ENCODE measurements at places on chromosomes 7 and 10.

DNA sequence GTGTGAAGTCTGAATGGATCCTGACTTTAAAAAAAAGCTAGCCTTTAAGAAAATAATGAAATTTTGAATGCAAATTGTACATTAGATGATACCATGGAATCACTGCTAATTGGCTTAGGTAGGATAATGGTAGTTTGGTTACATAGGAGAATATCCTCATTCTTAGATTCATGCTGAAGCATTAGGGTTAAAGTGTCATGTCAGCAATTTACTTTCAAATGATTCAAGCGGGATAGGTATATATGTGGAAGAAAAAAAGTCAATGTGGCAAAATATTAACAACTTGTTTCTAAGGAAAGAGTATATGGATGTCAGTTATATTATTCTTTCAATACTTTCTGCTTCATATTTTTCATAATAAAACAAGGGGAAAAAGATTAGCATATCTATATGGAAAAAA, 7.5 kb downstream of the HIBADH start:
- DNase-seq: no peak

DNA sequence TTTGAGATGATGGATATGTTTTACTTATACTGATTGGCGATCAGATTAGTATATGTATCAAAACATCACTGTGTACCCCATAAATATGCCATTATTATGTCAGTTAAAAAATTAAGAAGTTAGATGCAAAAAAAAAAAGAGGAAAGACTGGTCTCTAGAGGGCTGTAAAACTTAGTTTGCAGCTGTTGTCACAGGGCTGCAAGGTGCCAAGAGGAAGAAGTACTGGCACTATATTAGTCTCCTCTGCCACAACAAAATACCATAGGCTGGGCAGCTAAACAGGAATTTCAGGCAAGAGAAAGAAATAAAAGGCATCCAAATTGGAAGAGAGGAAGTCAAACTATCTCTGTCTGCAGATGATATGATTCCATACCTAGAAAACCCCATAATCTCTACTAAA, 177.8 kb upstream of the PLPP4 start:
- no peak for DNase-seq

- DNase-seq: no peak
These were observed 7.2 kb downstream of the CPXM2 start for GRCh38 chr10:123884351-123884906.

DNA sequence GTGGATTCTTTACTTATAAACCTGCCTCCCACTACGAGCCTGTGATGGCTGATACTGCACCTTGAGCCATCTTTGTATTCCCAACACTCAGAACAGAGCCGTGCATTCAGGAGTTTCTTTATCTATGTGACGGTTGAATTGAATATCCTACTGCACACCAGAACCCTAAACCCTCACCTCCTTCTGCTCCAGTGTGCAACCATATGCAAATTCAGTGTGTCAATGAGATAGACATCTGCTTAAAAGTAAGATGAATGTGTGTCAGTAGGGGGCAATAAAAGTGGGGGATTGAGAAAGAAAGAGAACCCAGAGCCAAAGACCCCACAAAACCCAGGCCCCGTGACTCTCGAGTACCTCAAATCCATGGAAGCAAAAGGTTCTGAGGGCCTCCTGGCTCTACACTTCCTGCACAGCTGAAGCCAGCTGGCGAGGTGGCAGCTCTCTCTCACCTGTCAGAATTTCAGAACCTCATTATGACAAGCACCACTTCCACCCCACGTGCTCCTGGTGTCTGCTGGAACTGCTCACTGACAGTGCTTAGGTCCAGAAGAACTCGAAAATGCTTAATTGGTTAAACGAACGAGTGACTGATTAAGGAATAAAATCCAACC, 143.3 kb upstream of the GPR26 start:
- no peak for DNase-seq

DNA sequence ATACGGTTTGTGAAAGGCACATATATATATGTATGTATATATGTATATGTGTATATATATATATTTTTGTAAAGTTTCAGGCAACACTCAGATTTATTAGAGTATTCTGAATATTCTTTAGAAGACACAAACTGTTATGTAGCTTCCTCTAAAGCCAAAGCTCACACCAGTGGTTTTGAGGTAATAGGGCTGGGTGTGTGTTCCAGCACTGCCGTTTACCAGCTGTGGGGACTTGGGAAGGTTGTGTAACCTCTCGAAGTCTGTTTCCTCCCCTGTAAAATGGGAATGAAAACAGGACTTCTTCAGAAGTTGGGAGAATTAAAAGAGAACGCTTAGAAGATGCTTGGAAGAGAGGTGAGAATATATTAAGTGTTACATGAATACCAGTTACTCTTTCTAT, 94.8 kb downstream of the PRPF18 start:
- no peak for DNase-seq

- no peak for DNase-seq
These were observed 18.1 kb downstream of the RAB11FIP2 start for GRCh38 chr10:118028619-118029018.

DNA sequence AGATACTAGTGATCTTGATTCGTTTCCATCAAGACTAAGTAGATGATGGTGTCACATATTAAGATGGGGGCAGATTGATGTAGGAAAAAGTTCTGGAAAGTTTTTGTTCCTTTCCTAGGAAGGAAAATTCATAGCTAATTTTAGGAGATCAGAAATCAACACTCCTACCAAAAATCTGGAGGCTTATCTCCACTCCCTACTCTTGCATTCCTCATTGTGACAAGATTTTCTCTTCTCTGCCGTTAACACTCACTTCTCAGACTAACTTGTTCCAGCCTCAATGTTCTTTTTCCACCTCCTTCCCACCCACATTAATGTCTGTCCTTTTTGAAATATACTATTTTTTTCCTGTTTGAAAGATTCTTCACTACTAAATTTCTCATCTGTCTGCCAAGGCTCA, 851.9 kb upstream of the GHITM start:
- DNase-seq: no peak

DNA sequence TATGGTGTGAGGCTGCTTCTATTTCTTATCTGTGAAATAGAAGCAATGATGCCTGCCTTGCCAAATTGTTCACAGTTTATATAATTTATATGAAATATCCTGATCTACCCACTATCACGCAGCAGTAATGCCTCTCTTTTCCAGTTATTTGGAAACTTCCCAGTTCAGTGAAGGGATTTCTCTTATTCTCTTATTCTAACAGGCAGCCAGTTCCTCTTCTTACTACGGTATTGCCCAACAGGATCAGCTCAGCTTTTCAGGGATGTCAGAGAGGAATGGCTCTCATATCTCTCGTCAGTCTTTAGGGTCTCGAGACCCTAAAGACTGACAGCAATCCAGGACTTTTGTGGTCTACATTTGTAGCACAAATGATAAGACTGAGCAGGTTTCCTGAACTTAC, 215.6 kb downstream of the CREB5 start:
- DNase-seq: no peak

- DNase-seq: peak; percentile 64
These were observed 759 bp downstream of the FGFBP3 start for GRCh38 chr10:91908337-91909116.

- DNase-seq: no peak
These were observed 22.1 kb downstream of the CEP55 start for GRCh38 chr10:93518531-93518930.

- no peak for DNase-seq
These were observed 21.2 kb downstream of the CEP41 start for GRCh38 chr7:130419658-130420057.

GRCh38 chr7:158829021-158829341, 328 bp downstream of the ESYT2 start:
- DNase-seq: peak; percentile 66

DNA sequence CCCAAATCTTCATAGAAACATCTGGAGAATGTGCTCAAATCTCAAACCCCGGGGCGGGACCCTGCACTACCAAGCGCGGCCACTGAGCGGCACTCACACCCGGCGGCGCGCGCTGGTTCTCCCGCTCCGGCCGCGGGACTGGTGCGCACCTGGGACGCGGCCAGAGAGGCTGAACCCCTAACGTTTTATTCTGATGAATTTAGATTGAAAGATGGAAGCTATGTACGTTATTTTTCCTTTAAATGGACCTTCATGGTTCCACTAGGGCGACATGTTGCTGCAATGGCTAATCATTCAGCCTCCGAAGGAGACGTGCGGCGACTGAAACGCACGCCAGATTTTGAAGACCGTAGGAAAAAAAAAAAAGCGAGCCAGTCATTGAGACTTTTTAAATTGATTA, 107.0 kb upstream of the INSIG1 start:
- peak; percentile 45 for DNase-seq

DNA sequence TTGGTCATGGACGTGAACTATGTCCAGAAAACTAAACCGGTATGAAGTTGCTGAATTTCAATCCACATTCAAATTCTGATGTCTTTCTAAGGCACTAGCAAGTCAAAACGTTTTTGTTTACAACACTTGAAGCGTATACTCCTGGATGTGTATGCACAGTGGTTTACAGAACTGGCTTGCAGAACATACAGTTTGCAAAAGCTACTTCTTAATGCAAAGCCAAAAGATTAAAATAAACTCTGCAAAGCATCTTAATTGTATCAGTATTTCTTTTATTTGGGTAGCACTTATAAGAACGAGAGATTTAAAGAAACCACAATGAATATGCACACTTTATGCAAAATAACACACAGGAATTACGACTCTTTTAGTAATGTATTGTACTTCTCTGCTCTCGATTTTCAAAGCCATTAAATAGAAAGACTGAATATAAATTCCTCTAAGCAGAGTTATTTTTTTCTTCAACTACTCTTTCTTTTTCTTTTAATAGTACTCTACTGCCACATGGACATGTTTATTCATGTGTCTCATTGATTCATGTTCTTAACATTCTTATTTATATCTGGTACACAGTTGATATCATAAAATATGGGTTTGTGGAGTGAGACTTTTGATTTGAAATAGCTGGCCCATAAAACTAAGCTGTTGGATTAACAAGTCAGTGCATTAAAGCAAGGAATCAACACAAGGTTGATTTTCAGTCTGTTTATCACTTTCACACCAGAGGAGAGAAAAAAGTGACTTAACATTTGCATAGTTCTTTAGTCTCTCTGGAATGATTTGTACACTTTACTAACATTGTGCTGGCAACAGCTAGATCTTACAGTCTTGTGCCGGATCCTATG, 189.4 kb upstream of the STEAP4 start:
- no peak for DNase-seq

GRCh38 chr7:70492625-70493024, 639.3 kb upstream of the GALNT17 start:
- DNase-seq: no peak

DNA sequence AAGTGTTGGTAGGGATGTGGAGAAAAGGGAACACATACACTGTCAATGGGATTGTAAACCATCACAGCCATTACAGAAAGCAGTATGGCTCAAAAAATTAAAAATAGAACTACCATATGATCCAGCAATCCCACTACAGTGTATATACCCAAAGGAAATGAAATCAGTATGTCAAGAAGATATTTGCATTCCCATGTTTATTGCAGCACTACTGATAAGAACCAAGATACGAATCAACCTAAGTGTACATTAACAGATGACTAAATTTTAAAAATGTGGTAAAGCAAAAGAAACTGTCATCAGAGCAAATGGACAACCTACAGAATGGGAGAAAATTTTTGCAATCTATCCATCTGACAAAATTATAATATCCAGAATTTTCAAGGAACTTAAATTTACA, 290.4 kb downstream of the IPMK start:
- DNase-seq: no peak

GRCh38 chr10:93701866-93702209, 554 bp downstream of the FRA10AC1 start:
- DNase-seq: peak; percentile 46

- no peak for DNase-seq
These were observed 33.5 kb upstream of the PRSS37 start for GRCh38 chr7:141874787-141875186.

DNA sequence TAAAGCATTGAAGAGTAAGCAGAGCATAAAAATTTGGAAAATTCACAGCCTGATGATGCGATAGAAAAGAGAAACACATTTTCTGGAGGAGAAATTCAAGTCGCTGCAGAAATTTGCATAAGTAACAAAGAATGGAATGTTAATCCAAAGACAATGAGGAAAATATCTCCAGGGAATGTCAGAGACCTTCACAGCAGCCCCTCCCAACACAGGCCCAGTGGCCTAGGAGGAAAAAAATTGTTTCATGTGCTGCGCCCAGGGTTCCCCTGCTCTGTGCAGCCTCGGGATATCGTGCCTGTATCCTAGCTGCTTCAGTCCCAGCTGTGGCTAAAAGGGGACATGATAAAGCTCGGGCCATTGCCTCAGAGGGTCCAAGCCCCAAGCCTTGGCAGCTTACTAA, 206.8 kb downstream of the TPK1 start:
- no peak for DNase-seq

DNA sequence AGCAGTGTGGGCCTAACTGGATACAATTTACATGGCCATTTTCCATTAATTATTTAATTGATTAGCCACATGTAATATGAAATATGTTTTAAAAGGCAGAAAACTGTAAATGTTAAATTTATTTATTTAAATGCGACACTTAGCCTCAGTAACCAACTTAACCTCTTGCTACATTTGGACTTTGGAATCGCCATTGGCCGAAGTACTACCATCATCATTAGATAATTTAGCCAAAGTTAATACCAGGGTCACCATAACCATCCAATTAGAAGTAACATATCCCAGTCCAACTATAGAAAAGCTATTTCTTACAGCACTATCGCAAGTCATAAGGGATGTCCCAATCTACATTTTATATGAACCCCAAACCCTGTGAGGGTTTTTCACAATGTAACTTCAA, 558.6 kb upstream of the IGFBP3 start:
- no peak for DNase-seq

- peak; percentile 51 for DNase-seq
These were observed 40.8 kb upstream of the ZNF438 start for GRCh38 chr10:31072451-31072850.
